ENCODE measurements at places on chromosomes 5 and 9.

DNA sequence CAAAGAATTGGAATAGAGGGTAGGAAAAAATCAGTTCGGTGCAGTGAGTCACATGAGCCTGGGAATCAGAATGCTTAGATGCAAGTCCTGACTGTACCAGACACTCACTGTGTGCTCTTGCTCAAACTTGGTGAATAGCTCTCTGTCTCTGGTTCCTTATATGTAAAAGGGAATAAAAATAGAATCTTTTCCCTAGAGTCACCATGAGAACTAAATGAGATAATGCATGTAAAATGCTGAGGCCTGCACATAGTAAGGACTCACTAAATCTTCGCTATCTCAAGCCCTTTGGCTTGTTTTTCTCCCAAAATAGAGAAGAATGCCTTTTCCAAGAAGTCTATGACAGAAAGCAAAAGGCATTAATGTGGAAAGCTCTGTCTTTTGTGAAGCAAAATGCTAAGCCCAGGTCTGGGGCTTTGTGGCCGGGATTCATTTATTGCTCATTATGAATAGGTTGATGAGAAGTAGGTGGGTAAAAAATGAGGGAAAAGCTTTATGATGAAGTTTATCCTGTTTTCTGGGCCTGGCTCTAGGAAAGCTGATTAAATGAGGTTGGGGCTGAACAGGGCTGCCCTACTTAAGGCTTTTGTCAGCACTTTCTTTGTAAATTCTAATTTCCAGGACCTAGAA, 483.3 kb downstream of the DMAC1 start:
- no peak for DNase-seq

DNA sequence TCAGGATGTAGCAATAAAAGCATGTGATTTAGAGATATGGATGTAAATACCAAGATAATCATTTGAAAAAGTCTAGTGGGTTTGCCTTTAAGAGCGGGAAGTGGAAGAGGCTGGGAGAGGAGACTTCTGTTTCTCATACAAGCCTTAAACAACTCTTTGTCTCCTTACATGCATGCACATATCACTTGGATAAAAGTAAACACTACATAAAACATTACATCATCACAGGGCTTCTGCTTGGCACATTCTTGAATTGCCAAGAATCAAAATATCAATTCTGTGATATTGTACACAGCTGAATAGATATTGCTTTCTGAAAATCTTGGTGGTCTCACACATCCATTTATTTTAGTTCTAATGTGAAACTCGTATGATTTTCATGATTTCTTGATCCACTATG, 57.6 kb downstream of the FOXD1 start:
- no peak for DNase-seq

DNA sequence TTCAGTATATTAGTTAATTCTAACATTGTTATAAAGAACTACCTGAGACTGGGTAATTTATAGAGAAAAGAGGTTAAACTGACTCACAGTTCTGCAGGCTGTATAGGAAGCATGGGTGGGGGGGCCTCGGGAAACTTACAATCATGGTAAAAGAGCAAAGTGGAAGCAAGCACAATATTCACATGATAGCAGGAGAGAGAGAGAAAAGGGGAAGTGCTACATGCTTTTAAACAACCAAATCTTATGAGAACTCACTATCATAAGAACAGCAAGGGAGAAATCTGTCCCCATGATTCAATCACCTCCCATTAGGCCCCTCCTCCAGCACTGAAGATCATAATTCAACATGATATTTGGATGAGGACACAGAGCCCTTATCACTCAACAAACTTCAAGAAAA, 324.9 kb downstream of the ZNF608 start:
- no peak for DNase-seq

GRCh38 chr5:109998726-109999125, 309.0 kb downstream of the MAN2A1 start:
- DNase-seq, result no peak

- DNase-seq, result no peak
These were observed 129.1 kb upstream of the VCAN start for GRCh38 chr5:83342465-83342864.

- DNase-seq, result peak; percentile 76
These were observed 28.3 kb downstream of the CCDC69 start for GRCh38 chr5:151195622-151196021.

DNA sequence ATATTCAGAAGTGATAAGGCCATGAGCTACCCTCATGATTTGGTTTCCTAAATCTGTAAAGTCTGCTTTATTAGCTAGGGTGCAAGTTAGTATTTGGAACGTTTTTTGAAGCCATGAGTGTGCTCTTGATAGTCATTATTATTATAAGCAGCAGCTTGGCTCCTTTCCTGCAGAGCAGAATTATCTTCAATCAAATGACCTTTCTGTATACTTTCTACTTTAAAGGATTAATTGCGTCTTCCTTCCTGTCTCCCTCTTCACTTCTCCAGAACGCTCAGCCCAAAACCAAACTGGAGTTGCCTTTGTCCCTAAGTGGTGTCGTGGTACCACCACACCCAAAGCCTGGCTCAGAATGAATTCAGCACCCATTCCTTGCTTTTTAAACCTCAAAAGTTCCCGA, 211.3 kb downstream of the ARHGAP26 start:
- no peak for DNase-seq

GRCh38 chr5:56648460-56649034, 166.8 kb upstream of the MAP3K1 start:
- no peak for DNase-seq

- DNase-seq, result no peak
These were observed 136.3 kb downstream of the ADAMTS16 start for GRCh38 chr5:5276430-5276829.

GRCh38 chr9:132560616-132561202, 21.7 kb upstream of the BARHL1 start:
- DNase-seq, result no peak

GRCh38 chr9:115775659-115776058, 377.9 kb upstream of the PAPPA start:
- DNase-seq, result no peak

- no peak for DNase-seq
These were observed 20.7 kb downstream of the GSN start for GRCh38 chr9:121288673-121289025.

DNA sequence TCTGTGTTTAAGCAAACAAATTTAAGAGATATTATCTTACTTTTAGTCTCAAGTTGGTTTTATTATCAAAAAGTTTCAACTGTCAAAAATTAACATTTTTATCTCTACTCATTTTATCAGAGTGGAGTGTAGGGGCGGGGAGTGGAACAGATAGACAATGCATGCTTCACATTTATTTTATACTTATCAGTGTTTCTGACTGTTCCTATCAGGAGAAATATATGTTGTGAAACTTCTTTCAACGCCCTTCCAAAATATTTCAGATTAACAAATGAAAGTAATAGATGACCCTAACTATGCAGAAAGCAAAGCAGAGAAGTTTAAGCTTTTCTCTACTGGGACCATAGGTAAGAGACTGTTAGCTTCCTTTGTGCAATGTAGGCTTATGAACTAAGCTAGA, 44.9 kb upstream of the MAST4 start:
- no peak for DNase-seq

- DNase-seq, result no peak
These were observed 3.4 kb downstream of the FNBP1 start for GRCh38 chr9:130039528-130040147.

DNA sequence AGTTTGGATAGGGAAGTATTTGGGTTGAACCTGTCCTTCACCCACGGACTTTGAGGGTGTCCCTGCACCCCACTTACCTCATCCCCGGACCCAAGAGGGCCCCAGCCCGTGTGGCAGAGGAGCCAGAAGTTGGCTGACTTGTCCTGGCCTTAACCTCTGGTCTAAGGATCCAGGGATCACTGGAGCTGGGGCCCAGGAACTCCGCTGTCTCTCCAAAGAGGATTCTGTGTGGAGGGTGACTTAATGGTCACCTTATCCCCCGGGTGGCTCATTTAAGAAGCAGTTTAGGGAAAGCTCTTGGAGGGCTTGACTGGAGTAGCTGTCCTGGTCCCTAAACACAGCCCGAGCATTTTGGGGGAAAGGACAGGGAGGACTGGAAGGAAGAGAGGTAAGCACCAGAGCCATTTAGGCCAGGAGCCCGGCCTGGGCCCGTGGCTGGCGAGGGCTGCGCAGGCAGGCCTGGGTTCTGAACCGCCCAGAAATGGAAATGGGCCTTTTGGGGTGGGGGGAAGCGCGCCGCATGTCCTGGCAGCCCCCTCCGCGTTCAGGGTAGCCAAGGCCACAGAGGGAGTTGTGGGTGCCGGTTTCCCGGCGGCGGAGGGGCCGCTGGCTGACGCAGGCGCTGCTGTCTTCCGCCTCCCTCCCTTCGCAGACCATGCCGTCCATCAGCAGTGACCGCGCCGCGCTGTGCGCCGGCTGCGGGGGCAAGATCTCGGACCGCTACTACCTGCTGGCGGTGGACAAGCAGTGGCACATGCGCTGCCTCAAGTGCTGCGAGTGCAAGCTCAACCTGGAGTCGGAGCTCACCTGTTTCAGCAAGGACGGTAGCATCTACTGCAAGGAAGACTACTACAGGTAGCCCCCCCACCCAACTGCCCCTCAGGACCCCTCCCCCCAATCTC, 2.0 kb downstream of the LHX2 start:
- no peak for DNase-seq

DNA sequence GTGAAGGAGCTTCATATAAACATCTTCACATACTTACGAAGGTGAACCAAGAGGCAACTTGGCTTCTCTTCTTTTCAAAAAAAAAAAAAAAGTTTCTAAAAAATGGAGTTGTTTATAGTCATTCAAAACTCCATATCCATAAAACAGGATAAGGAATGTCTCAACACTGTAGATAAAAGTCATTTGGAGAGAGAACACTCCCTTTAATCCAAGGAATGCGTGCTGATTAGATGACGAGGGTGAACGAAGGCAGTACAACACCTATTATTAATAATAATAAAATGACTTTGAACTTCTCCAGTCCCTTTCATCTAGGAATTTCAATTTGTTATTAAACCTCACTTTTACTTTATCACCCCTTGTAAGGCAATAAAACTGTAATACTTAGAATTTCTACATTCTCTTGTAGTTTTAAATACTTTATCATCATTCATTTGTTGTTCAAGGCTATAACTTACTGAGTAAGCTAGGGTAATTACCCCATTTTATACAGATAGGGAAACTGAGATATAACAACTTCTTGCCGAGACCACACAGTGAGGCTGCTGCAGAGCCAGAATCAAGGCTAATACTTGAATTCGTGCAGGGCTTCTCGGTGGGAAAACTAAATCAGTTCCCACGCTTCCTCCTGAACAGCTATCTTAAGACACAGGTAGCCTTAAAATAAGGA, 377.1 kb downstream of the EFNA5 start:
- no peak for DNase-seq

DNA sequence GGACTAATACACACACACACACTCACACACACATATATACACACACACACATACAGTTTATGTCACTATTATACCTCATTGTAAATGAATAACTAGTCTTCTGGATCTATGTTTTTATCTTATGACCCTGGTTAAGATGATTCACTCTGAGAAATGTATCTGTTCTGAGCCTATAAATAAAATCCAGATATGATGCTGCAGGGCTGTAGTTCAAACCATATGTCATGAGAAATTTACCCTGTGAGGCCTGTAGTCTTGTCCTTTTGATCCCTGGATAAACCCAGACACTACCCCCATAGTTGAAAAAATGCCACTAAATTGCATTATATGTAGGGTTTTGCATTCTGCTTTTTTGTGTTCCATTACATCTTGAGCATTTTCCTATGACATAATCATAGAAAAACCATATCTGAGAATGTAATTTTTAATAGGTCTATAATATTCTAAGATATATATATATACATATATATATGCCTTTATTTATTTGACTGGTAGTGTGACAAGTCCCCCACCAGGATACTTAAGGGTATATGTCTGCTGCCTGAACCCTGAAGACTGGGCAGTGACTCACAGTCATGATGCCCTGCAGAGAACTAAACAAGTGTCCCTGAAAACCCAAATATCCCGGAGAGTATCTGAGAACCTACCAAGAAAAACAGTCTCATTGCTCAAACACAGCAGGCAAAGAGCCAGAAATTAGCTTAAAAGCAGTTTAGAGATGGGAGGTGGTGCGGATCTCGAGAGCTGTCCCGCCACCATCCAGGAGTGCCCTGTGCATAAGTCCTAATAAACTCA, 18.4 kb upstream of the ALDOB start:
- no peak for DNase-seq

- no peak for DNase-seq
These were observed 56.7 kb upstream of the GARNL3 start for GRCh38 chr9:127207734-127208410.

GRCh38 chr9:13786131-13786530, 506.6 kb upstream of the MPDZ start:
- DNase-seq, result peak; percentile 16

- no peak for DNase-seq
These were observed 31.5 kb upstream of the SEMA4D start for GRCh38 chr9:89529243-89530035.

GRCh38 chr9:72300873-72301272, 64.1 kb downstream of the ZFAND5 start:
- no peak for DNase-seq

DNA sequence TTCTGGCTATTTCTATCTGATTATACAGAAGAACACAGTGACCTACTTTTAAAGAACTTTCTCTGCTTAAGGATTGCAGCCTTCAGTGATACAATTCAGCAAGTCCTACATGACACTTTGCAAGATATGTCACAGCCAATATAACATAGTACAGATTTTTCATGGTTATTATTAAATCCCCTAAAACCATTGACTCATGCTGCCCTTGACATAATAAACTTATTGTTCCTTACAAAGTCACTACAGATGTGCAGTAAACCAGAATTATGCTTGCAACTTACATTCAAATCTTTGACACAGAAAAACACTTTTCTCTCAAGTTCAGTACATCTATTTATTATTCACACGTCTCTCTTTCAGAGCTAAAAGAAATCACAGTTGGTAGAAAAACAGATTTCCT, 1136.3 kb upstream of the ACO1 start:
- no peak for DNase-seq

GRCh38 chr9:127537792-127538191, 74.3 kb upstream of the STXBP1 start:
- DNase-seq, result no peak

DNA sequence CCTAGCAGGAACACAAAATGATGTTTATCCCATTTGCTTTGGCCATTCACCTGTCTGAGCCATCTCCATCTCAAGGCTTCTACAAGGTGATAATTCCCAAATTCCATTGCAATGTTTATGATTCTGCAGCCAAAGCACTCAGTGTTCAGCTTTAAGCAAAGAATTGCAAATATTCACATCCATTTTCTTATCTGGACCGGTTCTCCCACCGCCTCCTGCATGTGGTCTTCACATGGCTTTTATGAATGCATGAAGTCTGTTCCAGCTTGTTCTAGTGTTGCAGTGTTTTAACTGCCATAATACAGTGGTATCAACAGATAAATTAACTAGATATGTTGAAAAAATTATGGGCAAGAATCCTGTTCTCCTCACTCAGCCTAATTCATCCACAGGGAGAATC, 443.0 kb upstream of the KLF4 start:
- no peak for DNase-seq

GRCh38 chr5:35656721-35657120, 39.1 kb downstream of the SPEF2 start:
- DNase-seq, result no peak

GRCh38 chr5:33305572-33305971, 135.2 kb upstream of the TARS1 start:
- DNase-seq, result no peak

- no peak for DNase-seq
These were observed 366.2 kb upstream of the PDE4D start for GRCh38 chr5:60259730-60260129.

GRCh38 chr9:100322954-100323536, 29.7 kb downstream of the TEX10 start:
- peak; percentile 31 for DNase-seq
